ENCODE measurements at places on chromosomes 1 and 21.

DNA sequence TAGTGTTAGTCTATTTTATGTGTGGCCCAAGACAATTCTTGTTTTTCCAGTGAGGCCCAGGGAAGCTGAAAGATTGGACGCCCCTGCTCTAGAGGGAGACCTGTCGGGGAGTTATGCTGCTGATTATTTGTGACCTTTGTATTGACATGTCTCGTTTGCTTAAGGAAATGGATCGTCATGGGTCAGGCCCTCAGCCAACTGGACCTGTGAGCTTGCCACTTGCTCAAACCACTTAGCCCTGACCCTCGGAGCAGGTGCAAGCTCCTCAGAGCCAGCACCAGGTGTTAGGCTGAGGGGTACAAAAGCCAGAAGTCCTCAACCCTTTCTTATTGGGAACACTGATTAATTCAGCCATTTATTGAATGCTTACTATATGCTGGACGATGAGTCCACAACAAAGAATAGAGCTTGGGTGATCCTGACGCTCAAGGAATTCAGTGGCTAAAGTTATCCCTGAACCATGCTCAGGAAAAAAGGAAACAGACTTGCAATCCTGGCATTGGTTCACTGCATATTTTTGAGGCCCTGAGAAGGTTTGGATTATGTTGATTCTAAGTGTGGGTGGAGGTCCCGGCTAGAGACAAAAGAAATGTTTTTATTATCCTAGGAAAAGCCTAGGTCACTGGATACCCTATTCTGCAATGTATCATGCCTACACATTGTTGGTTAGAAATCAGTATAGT is 19.0 kb downstream of the TGFB2 start:
- no peak for DNase-seq

DNA sequence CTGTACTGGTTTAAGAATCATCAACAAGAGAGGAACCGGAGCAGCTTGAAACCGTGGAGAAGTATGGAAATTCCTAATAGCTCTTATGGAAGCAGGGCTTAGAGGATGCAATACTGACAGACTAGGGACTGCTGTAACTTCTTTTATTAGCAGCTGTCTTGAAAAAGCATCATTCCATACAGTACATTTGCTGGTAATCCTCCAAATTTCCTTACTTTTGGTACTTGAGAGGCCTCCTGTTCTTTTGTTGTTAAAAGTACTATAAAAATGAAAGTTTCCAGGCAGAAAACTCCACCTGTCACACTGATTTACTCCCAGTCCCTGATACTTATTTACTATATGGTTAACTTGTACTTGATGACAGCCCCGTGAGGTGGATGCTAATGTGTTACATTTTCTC is 7.7 kb downstream of the OMA1 start:
- no peak for DNase-seq

GRCh38 chr1:33973799-33974545 is 110.1 kb downstream of the HMGB4 start:
- DNase-seq = peak; percentile 79

DNA sequence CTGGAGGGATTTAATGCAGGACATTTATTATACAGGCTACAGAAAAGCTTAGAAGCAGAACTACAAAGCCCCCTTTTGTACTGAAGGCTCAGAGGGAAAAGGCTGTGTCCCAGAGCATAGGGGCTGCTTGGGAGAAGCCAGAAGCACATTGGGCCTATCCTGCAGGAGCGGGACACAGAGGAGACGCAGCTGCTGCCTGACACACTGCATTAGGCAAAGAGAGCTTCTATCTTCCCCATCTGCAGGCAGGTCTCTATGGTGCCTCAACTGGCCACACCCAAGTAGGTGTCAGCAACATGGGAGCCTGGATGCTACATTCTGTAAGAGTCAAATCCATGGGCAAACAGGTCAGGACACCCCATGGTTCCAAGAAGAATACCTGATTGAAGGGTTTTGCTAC is 595.9 kb downstream of the AJAP1 start:
- no peak for DNase-seq

DNA sequence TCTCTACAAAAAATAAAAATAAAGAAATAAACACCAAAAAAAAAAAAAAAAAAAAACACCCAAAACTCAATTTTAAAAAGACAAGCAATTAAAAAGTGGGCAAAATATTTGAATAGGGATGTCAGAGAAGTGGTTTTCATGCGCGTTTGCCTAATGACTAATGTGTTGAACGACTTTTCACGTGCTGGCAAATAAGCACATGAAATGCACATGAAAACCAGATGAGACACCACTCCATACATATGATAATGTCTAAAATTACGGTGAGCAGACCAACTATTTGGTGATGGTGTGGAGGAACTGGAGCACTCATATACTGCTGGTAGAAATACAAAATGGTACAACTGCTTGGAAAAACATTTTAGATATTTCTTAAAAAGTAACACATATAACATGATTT is 39.4 kb upstream of the UHMK1 start:
- no peak for DNase-seq

- DNase-seq = peak; percentile 71
Observed at GRCh38 chr21:42537106-42537742, 23.6 kb downstream of the SLC37A1 start.

- DNase-seq = peak; percentile 95
Observed at GRCh38 chr1:20521960-20522861, 14.3 kb upstream of the MUL1 start.

DNA sequence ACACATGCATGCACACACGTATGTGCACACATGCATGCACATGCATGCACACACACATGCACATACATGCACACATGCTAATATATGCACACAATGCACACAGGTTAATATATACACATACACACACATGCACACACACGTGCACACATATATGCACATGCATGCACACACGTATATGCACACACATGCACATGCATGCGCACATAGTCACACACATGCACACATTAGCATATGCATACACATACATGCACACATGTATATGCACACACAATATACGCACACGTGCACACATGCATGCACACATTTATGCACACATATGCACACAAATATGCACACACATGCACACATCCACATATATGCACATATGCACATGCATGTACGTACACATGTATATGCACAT is 506.8 kb downstream of the MATN1 start:
- no peak for DNase-seq

GRCh38 chr1:173508541-173508940 is 31.4 kb downstream of the PRDX6 start:
- DNase-seq = no peak

- no peak for DNase-seq
Observed at GRCh38 chr1:245807306-245807705, 652.5 kb downstream of the KIF26B start.

DNA sequence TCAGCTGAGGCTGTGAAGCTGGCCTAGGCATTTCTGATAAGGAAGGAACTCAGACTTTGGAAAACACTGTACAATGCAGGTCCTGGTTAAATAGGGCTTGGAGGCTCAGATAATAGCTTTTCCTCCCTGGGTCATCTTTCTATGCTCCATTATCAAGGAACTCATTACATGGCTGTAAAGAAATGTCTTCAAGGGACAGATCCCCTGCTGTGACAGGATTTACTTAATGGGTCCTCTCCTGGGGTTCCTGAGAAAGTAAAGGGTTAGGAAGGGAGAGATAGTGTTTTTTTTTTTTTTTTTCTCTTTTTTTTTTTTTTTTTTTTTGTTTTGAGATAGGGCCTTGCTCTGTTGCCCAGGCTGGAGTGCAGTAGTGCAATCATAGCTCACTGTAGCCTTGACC is 14.1 kb upstream of the SVBP start:
- no peak for DNase-seq

- DNase-seq = peak; percentile 52
Observed at GRCh38 chr21:42781971-42782722, 97.2 kb downstream of the WDR4 start.

- no peak for DNase-seq
Observed at GRCh38 chr1:171929121-171929520, 87.8 kb downstream of the DNM3 start.

DNA sequence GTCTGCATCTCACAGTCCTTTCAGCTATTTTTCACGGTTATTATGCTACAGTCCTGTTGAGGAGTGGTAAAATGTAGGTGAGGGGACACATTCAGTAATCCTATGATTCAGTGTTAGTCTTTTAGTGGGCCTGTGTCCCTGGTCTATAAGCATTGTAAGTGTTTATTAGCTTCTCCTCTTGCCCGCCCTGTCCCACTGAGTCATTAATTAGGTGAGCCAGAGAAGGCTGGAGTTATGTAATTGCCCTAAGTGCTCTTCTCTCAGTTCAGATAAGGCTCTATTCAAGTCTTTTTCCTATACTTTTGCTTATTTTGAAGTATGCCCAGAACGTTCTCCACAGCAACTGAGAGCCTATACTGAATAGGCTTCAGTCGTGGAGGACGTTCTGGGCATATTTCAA is 76.3 kb upstream of the ZRANB2 start:
- no peak for DNase-seq

- no peak for DNase-seq
Observed at GRCh38 chr1:8720347-8720746, 97.1 kb downstream of the RERE start.

DNA sequence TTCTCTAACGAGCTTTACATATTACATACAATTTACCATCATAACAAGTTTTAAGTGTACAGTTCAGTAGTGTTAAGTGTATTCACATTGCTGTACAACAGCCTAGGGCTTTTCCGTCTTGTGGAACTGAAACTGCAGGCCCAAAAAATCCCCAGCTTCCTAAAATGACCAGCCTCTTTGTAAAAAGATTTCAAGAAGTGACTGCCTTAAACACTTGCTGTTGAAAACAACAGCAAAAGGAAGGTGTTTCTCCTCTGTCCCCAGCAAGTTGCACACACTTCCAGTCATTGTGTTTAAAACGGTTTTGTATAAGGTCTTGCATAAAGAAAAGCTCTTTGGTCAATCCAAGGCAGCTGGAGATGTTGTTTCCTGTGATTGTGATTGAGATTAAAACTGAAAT is 16.0 kb upstream of the GBP1 start:
- DNase-seq = no peak

- no peak for DNase-seq
Observed at GRCh38 chr1:248782416-248783141, 27.0 kb upstream of the LYPD8 start.

- DNase-seq = peak; percentile 84
Observed at GRCh38 chr1:22529901-22530621, 33.2 kb upstream of the EPHA8 start.

GRCh38 chr1:243731974-243732625 is 117.9 kb downstream of the AKT3 start:
- no peak for DNase-seq

GRCh38 chr1:172137703-172138454 is 282.6 kb upstream of the C1orf105 start:
- DNase-seq = no peak

DNA sequence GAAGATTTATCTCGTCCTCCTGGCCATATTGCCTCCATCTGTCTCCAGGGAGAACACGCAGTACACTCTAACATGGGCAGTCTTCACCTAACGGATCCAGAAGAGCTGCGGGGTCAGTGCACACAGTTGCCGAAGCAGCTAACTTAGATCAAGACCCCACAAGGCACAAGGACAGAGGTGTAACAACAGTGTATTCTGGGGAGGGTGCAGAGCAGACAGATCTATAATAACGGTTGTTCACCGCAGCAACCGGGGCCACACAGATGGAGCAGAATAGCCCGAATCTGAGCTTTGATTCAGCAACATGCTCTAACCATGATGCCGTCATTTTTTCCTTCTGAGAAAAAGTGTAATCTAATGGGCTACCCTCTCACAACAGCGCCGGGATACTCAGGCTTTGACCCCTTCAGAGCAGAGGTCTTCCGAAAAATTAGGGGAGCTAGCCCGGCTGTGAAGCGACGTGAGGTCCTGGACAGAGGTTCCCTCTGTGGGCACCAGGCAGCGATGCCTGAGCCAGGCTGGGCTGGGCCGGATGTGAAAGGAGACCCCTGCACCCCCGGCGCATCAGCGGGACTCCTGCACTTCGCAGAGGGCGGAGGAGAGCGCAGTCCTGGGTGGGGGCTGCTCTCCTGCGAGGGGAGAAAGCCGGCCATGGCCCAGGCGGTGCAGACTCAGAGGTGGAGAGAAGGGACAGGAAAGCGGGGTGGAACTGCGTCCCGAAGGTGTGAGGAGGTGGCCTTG is 57.5 kb downstream of the BCL9 start:
- peak; percentile 56 for DNase-seq

GRCh38 chr1:60573121-60573520 is 499.6 kb upstream of the C1orf87 start:
- no peak for DNase-seq

DNA sequence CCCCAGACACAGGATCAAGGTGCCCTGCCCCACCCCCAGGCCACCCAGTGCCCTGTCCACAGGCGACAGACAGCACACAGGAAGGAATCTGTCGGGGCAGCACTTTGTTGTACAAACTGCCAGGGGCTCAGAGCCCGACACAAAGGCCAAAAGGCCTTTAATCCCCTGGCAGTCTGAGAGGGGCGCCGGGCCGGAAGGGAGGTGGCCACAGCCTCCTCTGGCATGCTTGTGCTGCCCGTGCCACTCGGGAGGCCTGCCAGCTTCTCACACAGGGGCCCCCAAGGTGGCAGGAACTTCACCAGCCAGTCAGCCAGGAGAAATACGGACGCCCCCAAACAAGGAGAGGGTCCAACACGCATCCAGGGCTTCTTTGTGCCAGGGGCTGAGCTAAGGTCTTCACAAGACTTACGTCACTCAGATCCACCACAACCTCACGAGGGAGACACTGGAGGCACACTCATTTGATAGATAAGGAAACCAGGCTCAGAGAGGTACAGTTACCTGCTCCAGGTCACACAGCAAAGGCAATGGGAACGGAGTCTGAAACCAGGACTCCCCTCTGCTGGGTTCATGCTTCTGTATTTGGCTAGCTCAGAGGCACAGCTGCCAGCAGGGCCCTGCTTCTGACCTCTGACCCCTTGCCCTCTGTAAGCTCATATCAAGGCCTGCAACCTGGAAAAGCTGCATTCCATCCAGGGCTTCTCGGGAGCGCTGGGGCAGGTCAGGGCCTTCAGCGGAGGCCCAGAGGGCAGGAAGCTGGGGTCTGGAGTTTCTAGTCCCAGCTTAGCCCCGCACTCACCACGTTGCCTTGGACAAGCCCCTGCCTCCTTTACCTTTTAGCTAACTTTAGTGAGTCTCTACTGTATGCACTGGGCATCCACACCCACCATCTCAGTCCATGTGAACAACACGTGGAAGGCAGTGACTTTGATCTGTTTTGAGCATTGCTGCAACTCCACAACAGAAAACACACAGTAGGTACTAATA is 34.8 kb downstream of the HSPG2 start:
- DNase-seq = no peak

DNA sequence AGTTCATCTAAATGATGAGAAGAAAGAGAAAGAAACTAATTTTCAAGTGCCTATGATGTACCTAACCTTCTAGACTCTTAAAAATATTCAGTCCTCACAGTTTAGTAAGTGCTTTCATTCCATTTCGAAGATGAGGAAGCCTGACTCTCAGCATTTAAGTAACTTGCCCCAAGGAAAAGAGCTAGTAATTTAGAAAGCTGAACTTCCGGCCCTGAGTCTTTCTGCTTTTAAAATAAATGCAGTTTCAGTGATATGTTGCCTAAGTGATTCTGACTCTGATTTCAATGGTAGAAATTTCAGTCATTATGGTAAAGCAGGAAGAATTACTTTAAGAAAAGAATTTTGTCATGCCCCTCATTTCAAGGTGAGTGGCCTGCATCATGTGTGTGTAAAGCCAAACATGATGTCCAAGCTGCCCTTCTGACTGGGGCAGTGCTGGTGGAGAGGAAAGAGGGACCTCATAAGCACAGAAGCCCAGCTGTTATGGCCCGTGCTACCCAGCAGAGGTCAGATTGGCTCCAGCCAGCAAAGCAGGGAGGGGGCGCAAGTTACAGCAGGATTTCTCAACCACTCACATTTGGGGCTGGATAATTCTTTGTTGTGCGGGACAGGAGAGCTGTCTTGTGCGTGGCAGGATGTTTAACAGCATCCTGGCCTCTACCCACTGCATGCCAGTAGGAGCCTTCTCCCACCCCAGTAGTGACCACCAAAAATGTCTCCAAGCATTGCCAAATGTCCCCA is 10.7 kb downstream of the ATP1A4 start:
- peak; percentile 20 for DNase-seq

Measured in brain (organoid and tissue), 16 donors.